ENCODE measurements at places on chromosomes 12 and 14.

DNA sequence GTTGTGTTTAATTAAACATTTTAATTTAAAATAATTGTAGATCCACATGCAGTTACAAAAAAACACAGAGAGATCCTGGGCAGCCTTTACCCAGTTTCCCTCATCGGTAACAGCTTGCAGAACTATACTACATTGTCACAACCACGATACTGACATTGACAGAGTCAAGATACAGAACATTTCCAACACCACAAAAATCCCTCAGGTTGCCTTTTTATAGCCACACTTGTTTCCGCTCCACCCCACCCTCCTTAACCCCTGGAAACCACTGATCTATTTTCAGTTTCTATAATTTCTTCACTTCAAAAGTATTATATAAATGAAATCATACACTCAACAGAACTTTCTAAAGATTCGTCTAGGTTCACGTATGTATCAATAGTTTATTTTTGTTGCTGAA, 458.8 kb upstream of the SOX5 start:
- DNase-seq: no peak

DNA sequence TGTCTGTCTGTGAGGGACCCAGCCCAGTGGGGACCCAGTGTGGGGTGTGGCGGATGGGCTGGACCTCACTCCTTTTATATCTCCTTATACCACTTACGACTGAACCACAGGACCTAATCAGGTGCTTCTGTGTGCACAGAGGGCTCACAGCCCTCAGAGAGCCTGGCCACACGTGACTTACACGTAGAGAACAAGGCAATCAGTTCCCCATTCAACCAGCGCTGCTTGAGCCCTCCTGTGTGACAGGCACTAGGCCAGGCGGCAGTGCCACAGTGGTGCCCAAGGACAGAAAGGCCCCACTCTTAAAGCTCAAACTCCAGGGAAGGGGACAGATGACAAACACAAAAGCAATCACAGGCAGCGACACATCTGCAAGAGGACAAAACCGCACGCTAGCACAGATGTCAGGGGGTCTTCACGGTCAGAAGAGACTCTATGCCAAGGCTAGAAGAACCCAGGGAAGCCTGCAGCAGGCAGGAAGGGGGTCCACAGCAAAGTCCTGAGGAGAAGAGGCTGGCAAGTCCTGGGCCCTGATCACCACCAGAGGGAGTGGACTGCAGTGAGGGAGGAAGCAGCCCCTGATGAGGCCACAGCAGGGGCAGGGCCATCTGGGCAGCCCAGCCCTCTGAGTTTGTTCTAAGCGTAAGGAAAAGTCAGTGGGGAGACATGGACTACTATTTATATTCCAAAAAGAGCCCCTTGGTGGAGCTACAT, 39.3 kb downstream of the SETD3 start:
- DNase-seq: no peak

- no peak for DNase-seq
Observed at GRCh38 chr14:49954171-49954631, 61.3 kb downstream of the ARF6 start.

DNA sequence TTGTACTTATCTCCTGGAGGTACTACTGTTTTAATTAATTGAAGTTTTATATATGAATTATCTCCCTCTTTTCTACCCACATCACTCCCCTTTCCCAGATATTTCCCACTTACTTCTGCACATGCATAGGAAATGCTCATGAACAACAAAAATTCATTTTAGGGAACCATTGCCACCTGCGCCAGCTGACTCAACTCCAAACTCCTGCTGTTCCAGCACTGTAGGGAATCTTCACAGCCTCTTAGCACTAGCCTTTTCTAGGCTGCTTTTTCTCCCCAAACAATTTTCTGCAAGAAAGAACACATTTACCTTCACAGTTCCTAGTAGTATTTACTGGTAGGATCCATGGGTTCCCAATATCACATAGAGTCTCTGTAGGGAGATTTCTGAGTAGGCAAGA, 268.4 kb downstream of the LRFN5 start:
- DNase-seq: no peak

DNA sequence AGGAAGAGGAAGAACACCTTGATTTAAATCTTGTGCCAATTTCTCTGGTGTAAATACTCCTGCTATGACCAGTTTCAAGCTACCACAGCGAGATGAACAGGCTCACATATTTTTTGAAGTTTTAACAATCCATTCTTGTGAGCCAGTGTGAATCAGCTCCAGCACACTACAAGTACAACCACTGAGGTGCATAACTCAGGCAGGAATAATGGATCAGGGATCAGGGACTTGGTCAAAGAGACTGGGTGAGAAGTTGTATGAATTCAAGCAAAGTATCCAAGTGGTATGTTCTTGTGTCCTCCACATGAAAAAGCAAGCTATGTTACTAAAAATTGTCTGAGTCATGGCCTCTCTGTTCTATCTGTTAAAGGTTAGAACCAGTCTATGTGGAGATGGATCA, 35.2 kb upstream of the KITLG start:
- no peak for DNase-seq

GRCh38 chr14:42228611-42229010, 621.9 kb downstream of the LRFN5 start:
- no peak for DNase-seq

- DNase-seq: no peak
Observed at GRCh38 chr12:117882181-117882580, 86.6 kb downstream of the KSR2 start.

DNA sequence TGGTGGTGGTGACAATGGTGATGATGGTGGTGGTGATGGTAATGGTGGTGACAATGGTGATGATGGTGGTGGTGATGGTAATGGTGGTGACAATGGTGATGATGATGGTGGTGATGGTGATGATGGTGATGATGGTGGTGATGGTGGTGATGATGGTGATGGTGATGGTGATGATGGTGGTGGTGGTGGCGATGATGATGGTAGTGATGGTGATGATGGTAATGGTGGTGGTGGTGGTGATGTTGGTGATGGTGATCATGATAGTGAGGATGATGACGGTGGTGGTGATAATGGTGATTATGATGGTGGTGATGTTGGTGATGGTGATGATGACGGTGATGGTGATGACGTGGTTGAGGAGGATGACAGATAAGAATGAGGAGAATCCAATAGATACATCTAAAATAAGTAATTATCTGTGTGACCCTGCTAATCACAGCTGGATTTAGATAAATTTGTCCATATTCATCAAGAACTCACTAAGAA, 170.7 kb upstream of the SFSWAP start:
- DNase-seq: no peak

GRCh38 chr12:32025906-32026305, 66.7 kb downstream of the RESF1 start:
- no peak for DNase-seq

- DNase-seq: no peak
Observed at GRCh38 chr12:88417531-88417930, 162.7 kb downstream of the KITLG start.

DNA sequence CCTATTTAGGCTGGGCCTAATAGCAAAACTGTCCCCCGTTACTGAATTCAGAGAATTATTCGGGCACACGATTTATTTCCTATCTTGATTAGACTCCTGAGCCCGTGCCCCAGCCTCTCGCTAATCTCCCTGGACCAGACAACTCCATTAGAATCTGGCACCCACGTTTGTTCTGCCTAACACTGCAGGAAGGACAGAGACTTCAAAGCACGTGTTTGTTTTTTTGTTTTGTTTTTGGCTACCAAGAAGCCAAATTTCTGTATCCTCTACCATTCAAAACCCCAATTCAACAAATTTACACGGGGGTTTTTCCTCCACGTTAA, 4.8 kb downstream of the USP44 start:
- DNase-seq: no peak

- no peak for DNase-seq
Observed at GRCh38 chr12:102501773-102502172, 21.4 kb upstream of the IGF1 start.

- peak; percentile 53 for DNase-seq
Observed at GRCh38 chr14:100828031-100828769, 2.3 kb downstream of the MEG3 start.

DNA sequence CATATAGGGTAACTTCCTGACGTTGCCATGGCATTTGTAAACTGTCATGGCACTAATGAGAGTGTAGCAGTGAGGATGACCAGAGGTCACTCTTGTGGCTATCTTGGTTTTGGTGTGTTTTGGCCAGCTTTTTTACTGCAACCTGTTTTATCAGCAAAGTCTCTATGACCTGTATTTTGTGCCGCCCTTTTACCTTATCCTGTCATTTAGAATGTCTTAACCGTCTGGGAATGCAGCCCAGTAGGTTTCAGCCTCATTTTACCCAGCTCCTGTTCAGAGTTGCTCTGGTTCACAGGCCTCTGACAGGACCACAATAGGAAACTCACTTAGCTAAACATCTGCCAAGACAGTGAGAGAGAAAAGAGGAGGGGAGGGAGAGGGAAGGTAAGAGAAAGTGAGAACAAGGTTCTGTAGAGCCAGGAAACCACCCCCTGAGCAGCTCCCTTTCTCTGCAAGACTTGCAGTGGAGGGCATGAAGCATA, 64.8 kb upstream of the PLEKHG3 start:
- no peak for DNase-seq

DNA sequence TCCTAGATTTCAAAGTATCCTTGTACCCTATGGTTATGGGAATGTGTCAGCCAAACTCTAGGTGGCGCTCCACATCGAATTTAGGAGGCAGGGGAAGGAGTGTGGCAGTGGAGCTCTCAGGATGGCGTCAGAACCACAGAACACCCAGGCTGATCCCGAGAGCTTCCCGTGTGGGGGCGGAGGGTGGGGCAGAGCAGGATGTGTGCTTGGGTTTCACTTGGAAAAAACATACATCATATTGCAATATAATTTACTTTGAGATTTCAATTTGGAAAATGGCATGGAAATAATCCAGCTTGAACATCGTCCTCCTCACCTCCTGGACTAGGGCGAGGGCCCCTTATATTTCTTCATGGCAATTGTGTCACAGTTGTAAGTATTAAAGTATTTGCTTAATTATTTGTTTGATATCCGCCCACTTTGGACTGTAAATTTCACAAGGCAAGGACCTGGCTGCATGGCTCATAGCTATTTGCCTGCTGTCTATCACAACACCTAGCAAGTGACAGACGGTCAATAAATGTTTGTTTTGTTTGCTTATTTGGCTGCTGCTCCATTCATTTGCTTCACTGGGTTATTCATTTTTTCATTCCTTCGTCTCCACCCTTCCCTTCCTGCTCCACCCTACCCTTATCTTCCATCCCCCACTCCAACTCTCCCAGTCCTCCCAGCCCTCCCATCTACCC, 221.5 kb upstream of the HMGA2 start:
- DNase-seq: peak; percentile 93

DNA sequence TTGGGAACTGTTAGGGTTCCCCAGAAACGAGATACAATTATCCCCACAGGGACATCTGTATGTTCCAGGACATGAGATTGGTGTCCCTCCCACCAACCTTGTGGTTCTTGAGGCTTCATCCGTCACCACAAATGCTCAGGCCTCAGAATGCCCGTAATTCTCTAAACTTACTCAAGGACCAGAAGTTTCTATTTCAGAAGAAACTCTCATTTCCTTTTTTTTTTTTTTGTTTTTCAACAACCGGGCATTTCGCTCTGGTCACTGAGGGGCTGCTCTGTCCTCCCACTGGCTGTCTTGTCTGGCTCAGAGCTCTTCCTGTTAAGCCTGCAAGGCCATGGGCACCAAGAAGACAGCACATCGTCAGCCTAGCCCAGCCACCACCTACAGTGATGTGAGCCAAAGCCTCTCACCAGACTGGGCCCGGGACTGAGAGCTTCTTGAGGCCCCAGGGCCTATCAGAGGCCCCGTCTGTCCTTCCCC, 36.2 kb downstream of the VDR start:
- no peak for DNase-seq

GRCh38 chr12:111904446-111904975, 62.5 kb downstream of the MAPKAPK5 start:
- no peak for DNase-seq

- no peak for DNase-seq
Observed at GRCh38 chr14:74434294-74434693, 8.3 kb upstream of the SYNDIG1L start.

GRCh38 chr14:63435204-63435603, 108.0 kb downstream of the PPP2R5E start:
- DNase-seq: no peak

- no peak for DNase-seq
Observed at GRCh38 chr12:39798977-39799376, 179.4 kb upstream of the ABCD2 start.

- DNase-seq: peak; percentile 71
Observed at GRCh38 chr12:89351489-89352241, 636 bp downstream of the DUSP6 start.

DNA sequence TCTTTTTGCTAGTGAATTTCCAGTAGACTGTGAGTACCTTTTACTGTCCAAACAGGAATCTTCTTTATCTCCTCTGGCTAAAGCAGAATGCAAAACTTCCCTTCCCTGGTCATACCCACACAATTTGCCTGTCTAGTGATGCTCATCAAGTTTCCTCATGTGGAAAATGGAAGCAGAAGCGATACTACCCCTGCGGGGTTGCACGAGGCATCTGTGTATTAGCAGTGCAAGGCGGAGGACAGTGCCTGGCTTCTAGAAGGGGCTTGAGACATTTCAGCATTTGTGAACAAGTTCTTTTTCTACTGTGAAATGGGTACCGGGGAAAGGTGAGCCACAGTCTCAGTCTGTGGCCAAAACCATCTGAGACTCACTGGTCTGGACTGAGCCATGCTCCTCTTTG, 340.9 kb downstream of the AACS start:
- DNase-seq: no peak

DNA sequence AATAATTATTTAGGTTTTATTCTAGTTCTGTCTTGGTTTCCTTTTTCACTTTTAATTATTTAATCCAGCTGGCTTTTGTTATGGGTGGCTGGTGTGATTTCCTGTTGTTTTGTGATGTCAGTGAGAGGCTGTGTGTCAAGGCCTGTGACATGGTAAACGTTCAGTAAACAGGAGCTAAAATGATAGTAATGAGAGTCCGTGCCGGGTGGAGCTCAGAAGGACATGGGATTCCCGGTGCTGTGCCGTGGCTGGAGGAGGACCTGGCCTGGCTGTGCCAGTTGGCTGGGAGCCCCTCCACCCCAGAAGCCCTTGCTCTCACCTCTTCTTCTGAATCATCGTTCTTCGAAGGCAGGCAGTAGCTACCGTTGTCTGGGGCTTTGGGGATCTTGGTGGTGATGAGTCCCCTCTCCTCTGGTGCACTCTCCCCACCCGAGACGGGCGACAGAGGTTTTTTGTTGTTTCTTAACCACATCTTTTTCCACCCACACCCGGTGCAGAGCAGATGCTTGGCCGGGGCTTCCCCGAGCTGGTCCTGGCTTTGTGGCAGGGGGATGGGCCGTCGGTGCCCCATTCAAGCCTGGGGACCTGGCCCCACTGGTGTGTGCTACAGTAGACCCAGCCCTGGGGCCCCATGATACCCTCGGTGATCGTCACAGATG, 29.1 kb downstream of the SH2B3 start:
- DNase-seq: peak; percentile 90

DNA sequence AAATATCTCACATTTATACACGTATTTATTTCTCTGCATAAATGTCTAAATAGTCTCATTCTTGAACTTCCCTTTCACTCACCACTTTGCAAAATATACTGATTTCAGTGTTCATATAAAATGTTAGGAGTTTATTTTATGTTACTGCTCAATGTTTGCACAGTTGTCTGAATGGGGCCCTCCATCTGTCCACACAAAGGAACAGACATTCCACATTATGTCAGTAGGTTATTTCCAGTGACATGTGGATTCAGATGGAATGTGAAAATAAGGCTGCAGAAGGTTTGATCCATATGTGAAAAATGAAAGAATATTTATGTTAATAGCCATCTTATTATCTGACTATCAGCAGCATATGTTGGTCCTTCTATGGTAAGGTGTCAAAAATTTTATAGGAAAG, 994.4 kb upstream of the SEL1L start:
- DNase-seq: no peak

GRCh38 chr14:93068711-93069110, 47.0 kb downstream of the ITPK1 start:
- no peak for DNase-seq

Data from lung microvascular endothelial cell (primary cell).